ENCODE measurements at places on chromosomes 7 and 10. TPM values are rescaled to one million over a fixed set of nuclear protein-coding genes. Genes with fewer than 3 reads are reported as not detected.

GRCh38 chr7:13169356-13169755 lies 481.9 kb downstream of the ARL4A start:
- H3K4me1 ChIP-seq, result no peaks in the 10 kb centered on the region
- H3K4me3 ChIP-seq, result no peak overlapping the region
- no peak overlapping the region for H3K27ac ChIP-seq
- no peaks in the 10 kb centered on the region for H3K27me3 ChIP-seq

GRCh38 chr10:118672766-118673715 lies 77.6 kb upstream of the PRLHR start:
- H3K27me3 ChIP-seq, result no peaks in the 10 kb centered on the region
- peaks cover 17% of the 10 kb centered on the region for H3K4me1 ChIP-seq
- no peak for DNase-seq
- no peak overlapping the region for H3K27ac ChIP-seq
- H3K4me3 ChIP-seq, result no peak overlapping the region

DNA sequence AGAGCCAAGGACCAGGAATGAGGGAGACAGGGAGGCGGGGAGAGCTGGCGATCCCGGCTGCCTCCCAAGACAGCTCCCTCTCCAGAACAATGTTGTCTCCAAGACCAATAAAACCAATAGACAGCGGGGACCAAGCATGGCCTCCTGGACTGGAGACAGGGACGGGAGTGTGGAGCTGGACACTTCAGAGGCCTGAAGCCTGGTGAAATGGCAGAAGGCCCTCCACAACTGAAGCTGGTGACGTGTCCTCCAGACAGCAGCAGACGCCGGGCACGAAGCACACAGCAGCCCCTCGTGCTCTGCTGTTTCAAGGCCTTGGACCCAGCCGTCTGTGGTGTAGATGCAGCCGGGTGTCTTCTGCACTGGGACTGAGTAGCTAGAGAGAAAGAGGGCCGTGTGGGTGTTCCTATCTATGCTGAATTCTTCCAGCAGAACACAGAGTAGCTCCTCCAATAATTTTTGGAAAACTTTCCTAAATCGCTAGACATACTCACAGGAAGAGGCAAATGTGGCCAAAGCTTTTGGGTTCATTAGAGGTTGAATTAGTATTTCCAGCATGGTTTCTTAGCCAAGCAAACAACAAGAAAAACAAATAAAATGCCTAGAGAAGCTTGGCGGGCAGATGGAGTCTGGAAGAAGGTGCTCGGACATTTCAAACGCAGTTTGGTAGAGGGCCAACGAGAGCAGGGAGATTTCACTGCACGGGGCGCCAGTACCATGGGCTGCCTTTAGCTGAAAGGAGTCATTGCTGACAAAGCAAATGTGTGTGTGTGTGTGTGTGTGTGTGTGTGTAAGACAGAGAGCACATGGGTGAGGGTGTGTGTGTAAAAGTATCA lies 570.4 kb downstream of the TCERG1L start:
- no peaks in the 10 kb centered on the region for H3K4me1 ChIP-seq
- H3K27ac ChIP-seq, result no peak overlapping the region
- H3K4me3 ChIP-seq, result no peak overlapping the region
- no peaks in the 10 kb centered on the region for H3K27me3 ChIP-seq

DNA sequence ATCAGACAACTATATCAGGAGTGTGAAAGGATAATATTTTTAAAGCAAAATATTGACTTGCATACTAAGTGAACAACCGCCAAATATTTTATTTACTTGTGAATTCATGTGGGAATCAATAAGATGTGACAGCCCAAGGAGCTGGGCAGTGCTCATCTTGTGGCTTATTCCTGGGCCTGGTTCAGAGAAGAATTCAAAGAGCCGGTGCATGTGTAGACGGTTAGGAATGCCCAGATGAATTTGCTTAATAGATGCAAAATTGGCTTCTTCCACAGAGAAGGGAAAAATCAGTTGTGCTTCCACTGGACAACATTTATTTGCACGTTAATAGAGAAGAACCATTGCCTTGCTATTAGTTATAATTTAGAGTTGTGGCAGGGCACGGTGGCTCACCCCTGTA lies 4.4 kb downstream of the MYL7 start:
- no peak overlapping the region for H3K27ac ChIP-seq
- no peaks in the 10 kb centered on the region for H3K27me3 ChIP-seq
- no peak overlapping the region for H3K4me3 ChIP-seq
- no peak for DNase-seq

The ARHGEF35 gene
- 10.3 TPM for total RNA-seq

The CALML5 gene
- total RNA-seq, result not detected

DNA sequence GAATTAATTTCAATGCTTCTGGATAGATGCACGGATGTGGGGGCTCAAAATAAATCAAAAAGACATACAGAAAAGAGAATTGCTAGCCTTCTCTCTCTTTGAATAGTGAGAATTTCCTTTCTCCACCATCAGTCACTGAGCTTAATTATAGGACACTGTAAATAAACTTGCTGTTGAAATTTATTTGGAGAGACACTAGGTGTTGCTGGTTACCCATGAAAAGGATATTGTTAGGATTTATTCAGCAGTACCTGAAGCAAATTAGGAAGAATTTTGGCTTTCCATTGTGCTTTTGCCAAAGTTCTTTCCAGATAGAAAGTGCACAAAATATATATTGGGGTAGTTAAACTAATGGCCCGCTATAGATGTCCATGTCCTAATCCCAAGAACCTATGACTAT lies 27.6 kb downstream of the GCC1 start:
- no peaks in the 10 kb centered on the region for H3K4me1 ChIP-seq
- H3K27ac ChIP-seq, result no peak overlapping the region
- no peak for DNase-seq

The HOXA3 gene
- 4.6 TPM for total RNA-seq

- no peak overlapping the region for H3K27ac ChIP-seq
- no peaks in the 10 kb centered on the region for H3K36me3 ChIP-seq
- no peaks in the 10 kb centered on the region for H3K4me1 ChIP-seq
- no peak overlapping the region for H3K4me3 ChIP-seq
- no peak for DNase-seq
- H3K27me3 ChIP-seq, result no peaks in the 10 kb centered on the region
Measured at GRCh38 chr7:85021101-85021704, 165.7 kb downstream of the SEMA3D start.

The GTF2IRD2 gene
- 19.0 TPM for total RNA-seq

The C7orf33 gene
- total RNA-seq, result not detected

DNA sequence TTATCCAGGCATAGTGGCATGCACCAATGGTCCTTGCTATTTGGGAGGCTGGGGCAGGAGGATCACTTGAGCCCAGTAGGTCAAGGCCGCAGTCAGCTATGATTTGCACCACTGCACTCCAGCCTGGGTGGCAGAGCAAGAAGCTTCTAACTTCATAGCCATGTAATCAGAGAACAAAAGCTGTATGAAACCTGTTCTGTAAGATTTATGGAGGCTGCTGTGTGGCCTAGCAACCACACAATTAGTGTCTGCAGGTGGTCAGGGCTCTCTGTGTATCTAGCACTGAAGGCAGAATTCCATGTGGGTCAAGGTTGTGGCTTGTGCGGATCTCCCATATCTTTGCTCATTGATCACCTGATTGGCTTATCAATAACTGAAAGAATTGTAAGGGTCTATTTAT lies 221.5 kb upstream of the FOXK1 start:
- no peak overlapping the region for H3K27ac ChIP-seq
- no peak overlapping the region for H3K4me3 ChIP-seq
- H3K4me1 ChIP-seq, result no peaks in the 10 kb centered on the region
- no peak for DNase-seq

The TASOR2 gene
- total RNA-seq, result 48.9 TPM

DNA sequence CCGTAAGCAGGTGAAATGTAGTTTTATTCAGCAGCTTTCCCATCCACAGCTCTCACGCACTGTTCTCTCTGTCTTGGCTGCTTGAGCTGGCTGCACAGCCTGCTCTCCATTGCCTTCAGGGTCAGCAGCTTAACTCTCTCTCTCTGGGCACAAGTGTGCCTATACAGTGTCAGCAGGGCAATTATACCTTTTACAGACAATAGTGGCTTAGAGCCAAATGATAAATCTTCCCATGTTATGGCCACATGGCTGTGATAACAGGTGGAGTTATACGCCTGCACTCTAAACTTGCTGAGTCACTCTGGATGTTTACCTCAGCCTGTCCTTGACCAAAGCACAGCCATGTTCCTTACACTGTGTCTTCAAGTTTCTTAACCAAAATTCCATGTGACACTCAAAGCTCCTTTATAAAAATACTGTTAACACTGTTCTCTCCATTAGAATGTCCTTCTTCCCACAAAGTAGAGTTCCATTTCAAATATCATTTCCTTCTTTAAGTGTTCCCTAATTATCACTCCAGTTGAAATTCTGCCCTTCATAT lies 6.1 kb downstream of the RNF133 start:
- no peak overlapping the region for H3K27ac ChIP-seq
- no peak overlapping the region for H3K4me3 ChIP-seq
- H3K4me1 ChIP-seq, result no peaks in the 10 kb centered on the region
- no peaks in the 10 kb centered on the region for H3K27me3 ChIP-seq
- DNase-seq, result no peak

The TWIST1 gene
- not detected for total RNA-seq

The RBP3 gene
- total RNA-seq, result not detected

DNA sequence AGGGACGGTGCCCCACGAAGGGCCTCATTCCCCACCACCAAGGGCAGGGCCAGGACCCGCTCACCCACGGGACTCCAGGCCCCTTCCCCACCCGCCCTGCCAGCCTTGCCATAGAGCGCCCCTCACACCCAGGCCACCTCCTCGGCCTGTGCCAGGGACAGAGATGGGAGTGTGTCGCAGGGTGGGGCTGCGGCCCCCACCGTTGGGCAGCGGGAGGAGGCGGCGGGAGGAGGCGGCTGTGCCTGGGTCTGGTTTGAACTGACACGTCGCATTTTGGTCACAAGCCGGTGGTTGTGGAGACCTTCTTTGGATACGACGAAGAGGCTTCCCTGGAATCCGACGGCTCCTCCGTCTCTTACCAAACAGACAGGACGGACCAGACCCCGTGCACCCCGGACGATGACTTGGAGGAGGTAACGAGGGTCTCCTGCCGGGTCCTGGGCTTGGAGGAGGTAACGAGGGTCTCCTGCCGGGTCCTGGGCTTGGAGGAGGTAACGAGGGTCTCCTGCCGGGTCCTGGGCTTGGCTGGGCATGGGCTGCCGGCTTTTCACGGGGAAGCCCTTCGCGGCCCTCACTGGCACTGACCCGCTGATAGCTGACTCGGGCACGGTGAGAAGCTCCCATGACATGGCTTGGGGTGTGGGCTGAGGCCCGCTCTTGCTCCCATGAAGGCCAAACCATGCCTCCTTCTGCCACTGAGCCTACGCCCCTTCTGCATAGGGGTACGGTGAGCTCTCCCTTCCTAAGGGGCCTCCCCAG lies 46.4 kb upstream of the DPYSL4 start:
- H3K4me3 ChIP-seq, result no peak overlapping the region
- no peak overlapping the region for H3K27ac ChIP-seq
- peaks cover 26% of the 10 kb centered on the region for H3K27me3 ChIP-seq
- peak; percentile 32 for DNase-seq

DNA sequence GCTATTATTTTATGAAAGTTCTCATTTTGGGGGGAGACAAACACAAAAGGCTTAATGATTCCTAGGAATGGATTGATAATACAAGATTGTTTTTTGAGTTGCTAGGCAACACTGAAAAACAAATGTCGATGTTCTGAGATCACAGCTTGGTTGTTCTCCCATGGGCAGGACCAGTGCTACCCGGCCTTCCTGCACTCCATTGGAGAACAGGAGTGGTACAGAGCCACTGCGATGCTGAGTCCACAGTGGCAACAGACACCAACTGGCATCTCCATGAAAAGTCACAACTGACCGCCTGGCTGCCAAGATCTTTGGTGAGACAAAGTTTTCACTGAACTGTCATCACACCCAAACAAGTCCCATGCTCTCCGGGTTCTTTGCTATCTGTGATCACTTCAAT lies 68.9 kb upstream of the NMT2 start:
- H3K36me3 ChIP-seq, result no peaks in the 10 kb centered on the region
- DNase-seq, result no peak
- no peak overlapping the region for H3K4me3 ChIP-seq
- no peak overlapping the region for H3K27ac ChIP-seq
- no peaks in the 10 kb centered on the region for H3K4me1 ChIP-seq

The LRIT1 gene
- not detected for total RNA-seq

GRCh38 chr10:11986593-11987216 lies 55.9 kb downstream of the UPF2 start:
- DNase-seq, result peak; percentile 69
- H3K36me3 ChIP-seq, result peaks cover 48% of the 10 kb centered on the region
- no peak overlapping the region for H3K27ac ChIP-seq
- H3K4me1 ChIP-seq, result peaks cover 4% of the 10 kb centered on the region

The KAT6B gene
- total RNA-seq, result 46.3 TPM

DNA sequence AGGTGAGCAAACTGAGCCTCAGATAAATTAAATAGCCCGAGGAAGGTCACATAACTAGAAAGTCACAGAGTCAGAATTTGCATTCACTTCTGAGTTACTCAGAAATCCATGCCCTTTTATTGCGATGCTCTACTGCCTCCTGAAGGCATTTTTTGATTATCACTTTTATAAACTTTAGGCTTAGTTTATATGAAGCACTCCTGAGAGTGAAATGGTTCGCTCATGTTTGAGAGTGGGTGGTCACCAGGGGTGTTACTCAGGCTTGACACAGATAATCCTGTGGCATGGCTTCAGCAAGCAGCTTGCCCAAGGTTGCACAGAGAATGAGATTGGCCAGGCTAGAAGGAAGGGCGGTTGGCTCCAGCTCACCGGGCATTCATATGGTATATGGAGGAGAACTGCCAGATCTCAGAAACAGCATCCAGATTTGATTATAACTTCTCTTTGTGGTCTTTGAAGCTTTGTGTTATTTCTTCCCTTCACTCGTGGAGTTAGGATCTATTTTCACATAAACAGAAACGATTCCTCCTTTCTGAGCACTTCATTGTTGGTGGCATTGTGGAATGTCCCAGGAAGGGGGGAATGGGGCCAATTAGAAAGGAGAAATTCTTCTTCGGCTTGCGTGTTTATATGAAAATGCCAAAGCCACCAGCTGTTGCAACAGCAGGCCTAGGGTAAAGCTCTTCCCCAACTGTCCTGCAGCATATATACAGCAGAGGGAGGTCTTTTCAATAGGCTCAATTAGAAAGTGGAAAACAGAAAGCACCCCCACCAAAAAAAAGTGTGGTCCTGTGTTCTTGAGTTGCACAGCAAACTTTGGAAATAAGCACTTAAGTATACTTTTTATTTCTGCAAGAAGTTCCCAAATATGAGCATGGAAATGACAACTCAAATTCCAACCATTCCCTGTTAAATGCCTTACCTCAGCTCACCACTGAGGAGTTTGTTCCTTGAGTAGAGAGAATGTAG lies 628.8 kb downstream of the SUGCT start:
- H3K27ac ChIP-seq, result no peak overlapping the region
- no peak for DNase-seq
- H3K27me3 ChIP-seq, result no peaks in the 10 kb centered on the region
- no peak overlapping the region for H3K4me3 ChIP-seq

Data from lower lobe of right lung (tissue), 2 donors.